ENCODE measurements at places on chromosomes 16 and 17. TPM values are rescaled to one million over a fixed set of nuclear protein-coding genes. Genes with fewer than 3 reads are reported as not detected.

Gene OR2C1
- total RNA-seq: not detected

Gene SPHK1
- 34.3 TPM for total RNA-seq

Gene PLCG2
- total RNA-seq: 0.18 TPM

Gene CMTM2
- total RNA-seq: not detected

Gene CA7
- total RNA-seq: not detected

Gene TEKT3
- not detected for total RNA-seq

Gene UBALD1
- total RNA-seq: 2.3 TPM

Gene ARL5C
- total RNA-seq: not detected

Gene KRT31
- not detected for total RNA-seq

Gene TOM1L1
- total RNA-seq: 22.5 TPM

Gene ACSM2A
- not detected for total RNA-seq

Gene CNTD1
- total RNA-seq: 0.58 TPM

Gene DHRS7C
- total RNA-seq: not detected

Gene CMTM1
- 2.0 TPM for total RNA-seq

Gene KANSL1
- 24.1 TPM for total RNA-seq

Gene TPSD1
- total RNA-seq: not detected

Gene TNFRSF17
- total RNA-seq: not detected

Gene TLCD2
- total RNA-seq: 2.6 TPM

Gene HSD17B1
- total RNA-seq: 4.6 TPM

Gene FSCN2
- 0.35 TPM for total RNA-seq

Gene SPATA22
- total RNA-seq: 0.71 TPM

Gene RAMP2
- total RNA-seq: 1.9 TPM

Gene UTS2R
- total RNA-seq: not detected

Gene CCL22
- not detected for total RNA-seq

Gene KCNJ18
- total RNA-seq: not detected

Gene MYOCD
- under 0.01 TPM for total RNA-seq

Gene CCL4
- not detected for total RNA-seq

Gene CD79B
- not detected for total RNA-seq

Gene DYNC1LI2
- 49.0 TPM for total RNA-seq

Gene SLC35G6
- total RNA-seq: not detected

Gene ARHGAP44
- total RNA-seq: under 0.01 TPM

Gene ZNF597
- total RNA-seq: 1.1 TPM

Gene SYCE1L
- not detected for total RNA-seq

Gene KRTAP3-2
- total RNA-seq: not detected

Gene ASGR1
- 3.5 TPM for total RNA-seq

Gene TBC1D3
- not detected for total RNA-seq

Gene AURKB
- total RNA-seq: 48.0 TPM

Gene MSLN
- total RNA-seq: 0.86 TPM

Gene KRTAP1-1
- not detected for total RNA-seq

Gene SLC13A2
- not detected for total RNA-seq

Gene SLC16A11
- not detected for total RNA-seq

Data from myometrial cell (primary cell).